Hematopoietic multipotent progenitor cell treated with erythropoietin and hydrocortisone succinate and interleukin-3 and kit ligand, for 8 days (in vitro differentiated cells): ENCODE measurements at places on chromosomes 12 and 14.
A peak's percentile ranks its signal among the peaks of the same experiment; 100 is the strongest.

GRCh38 chr12:52227606-52228166 lies 5.4 kb upstream of the KRT7 start:
- DNase-seq = no peak

- DNase-seq = no peak
These were observed 620 bp downstream of the MMP17 start for GRCh38 chr12:131828671-131829355.

- no peak for DNase-seq
These were observed 522.0 kb upstream of the SEL1L start for GRCh38 chr14:82055515-82056115.

- DNase-seq = no peak
These were observed 37.7 kb downstream of the RASAL1 start for GRCh38 chr12:113097716-113098440.

GRCh38 chr14:100421756-100422470 lies 98.8 kb downstream of the SLC25A47 start:
- DNase-seq = no peak

DNA sequence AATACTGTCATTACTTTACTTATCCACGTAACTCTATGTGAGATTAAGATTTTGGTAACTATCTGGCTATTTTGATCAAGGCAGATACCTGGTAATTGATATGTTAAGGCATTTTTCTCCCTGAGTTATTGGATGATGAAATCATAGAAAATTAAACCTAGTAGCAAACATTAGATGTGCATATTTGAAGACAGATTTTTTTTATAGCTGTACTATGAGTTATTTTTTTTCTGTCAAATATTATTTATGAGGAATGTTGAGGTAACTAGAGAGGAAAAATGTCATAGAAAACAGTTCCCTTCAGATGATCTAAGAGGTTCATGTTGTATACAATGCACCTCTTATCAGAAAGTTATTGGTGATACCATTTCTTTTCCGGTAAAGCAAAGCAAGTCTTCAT lies 64.9 kb upstream of the SLC38A2 start:
- no peak for DNase-seq

- no peak for DNase-seq
These were observed 4.7 kb upstream of the PLD4 start for GRCh38 chr14:104919993-104920315.

GRCh38 chr14:101556131-101556530 lies 5.2 kb upstream of the DIO3 start:
- no peak for DNase-seq

DNA sequence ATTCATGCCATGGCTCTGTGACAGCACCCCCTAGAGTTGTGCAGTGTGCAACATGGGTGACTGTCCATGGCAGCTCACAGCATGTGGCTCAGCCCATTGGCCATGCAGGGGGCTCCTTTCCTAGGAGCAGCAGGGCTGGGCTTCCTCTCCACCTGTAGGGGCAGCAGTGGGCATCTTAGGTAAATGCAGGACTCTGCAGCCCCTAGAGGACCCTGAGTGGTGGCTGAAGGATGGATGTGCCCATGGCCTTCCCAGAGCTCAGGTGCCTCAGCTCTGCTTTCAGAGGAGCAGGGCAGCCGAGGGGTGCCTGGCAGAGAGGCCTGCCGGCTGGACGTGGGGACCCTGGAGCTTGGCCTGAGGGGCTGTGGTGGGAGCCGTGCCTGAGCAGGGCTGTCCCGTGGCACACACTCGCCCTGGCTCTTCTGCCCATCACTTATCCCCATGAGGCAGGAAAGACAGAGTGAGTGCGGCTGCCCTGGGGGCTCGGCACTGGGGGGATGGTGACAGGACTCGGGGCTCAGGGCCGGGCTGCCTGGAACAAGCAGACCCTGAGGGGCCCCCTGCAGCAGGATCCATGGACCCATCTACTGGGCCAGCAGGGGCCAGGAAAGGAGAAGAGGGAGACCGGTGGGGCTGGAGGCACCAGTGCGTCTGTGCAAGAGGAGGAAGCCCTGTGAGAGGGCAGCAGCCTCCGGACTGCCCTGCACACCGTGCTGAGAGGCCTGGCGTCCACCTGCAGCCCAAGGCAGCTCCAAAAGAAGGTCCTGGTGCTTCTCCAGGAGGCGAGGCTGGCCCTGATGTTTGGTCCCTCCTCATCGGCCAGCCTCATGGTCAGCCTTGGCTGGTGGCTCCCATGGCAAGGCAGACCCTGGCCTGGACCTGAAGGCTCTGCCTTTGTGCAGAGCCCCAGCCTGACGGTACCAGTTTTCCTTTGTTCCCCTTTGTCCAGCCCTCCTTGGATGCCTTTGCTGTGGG lies 7.6 kb downstream of the ADSS1 start:
- DNase-seq = peak; percentile 29

- DNase-seq = no peak
These were observed 15.7 kb downstream of the SMAGP start for GRCh38 chr12:51254536-51254935.

- no peak for DNase-seq
These were observed 89.0 kb upstream of the TRAF3 start for GRCh38 chr14:102688290-102688689.

DNA sequence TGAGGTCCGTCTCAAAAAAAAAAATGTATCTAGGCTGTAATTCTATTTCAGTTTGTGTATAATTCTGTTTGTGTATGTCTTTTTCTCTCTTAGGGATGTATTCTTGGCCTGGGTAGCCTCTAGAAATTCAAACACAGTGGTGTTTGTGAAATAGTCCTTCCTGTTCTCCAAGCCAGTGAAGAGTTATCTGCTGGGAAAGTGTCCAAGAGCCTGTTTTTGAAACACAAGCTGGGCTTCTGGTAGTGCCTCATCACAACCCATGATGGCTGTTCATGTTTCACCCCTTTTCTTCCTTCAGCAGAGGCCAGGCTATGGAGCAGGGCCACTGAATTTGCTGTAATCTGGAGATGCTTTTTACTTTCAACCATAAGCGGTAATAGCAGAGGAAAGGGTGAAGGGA lies 14.7 kb downstream of the METTL3 start:
- no peak for DNase-seq

GRCh38 chr12:94078138-94078723 lies 70.1 kb upstream of the PLXNC1 start:
- DNase-seq = no peak

DNA sequence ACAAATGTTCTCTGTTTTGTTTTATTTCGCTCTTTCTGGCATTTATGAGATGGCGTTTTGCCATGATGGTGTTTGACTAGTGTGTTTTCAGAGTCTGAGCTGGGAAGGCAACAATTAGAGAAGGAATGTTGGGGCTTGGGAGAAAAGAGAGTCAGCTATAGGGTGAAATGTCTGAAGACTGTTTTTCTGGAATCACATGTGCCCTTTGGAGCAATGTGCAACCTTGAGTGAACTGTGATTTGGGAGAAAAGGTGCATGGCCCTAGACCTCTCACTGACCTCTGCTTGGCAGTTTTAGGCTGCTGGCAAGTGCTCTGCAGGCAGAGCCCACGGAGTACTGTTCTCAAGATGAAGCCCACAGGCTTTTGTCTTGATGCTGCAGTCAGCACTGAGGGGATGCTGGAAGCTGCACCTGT lies 379.9 kb upstream of the PDE3A start:
- DNase-seq = no peak

GRCh38 chr12:101648195-101648594 lies 49.2 kb upstream of the CHPT1 start:
- no peak for DNase-seq

DNA sequence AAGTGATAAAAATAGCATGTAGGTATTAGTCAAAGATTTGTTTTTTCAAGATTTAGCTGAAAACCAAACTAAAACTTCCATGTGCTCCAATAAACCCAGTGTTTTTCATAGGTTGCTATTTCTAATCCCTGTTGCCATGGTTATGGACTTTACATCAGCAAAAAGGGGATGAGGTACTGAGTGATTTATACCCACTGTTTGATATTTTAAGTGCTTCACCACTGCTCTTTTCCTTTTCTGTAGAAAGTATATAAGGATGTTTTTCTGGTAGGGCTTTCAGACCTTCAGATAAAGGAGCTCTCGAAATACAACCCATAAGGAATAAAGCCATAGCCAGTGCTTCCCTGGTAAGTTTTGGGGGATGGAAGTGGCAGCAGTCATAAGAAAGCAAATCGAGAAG lies at the start of gene OTOGL:
OTOGL (plus strand) TSS at position 279 of the 400 bp plus-strand sequence. CDS start 109,895 bp downstream, outside the sequence.
- DNase-seq = no peak

- no peak for DNase-seq
These were observed 33.5 kb downstream of the KIF26A start for GRCh38 chr14:104171895-104172294.

DNA sequence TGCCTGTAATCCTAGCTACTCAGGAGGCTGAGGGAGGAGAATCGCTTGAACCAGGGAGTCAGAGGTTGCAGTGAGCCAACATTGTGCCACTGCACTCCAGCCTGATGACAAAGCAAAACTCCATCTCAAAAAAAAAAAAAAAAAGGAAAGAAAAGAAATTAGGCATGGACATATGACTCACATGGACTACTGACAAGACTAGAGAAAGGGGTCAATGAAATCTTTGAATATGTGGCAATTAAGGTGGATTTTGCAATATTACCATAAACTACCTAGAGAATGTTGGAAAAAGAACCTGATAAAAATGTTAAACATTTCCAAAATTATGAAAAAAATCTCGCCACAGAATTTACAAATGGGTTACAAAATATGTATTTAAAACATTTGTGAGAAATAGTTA lies 873.6 kb downstream of the C12orf50 start:
- DNase-seq = no peak
